ENCODE measurements at places on chromosomes 12 and 14.

- no peak for DNase-seq
Measured at GRCh38 chr14:55847766-55848165, 267.8 kb downstream of the KTN1 start.

- no peak for DNase-seq
Measured at GRCh38 chr12:89863493-89863938, 154.9 kb upstream of the ATP2B1 start.

- no peak for DNase-seq
Measured at GRCh38 chr14:85587151-85587711, 57.3 kb downstream of the FLRT2 start.

DNA sequence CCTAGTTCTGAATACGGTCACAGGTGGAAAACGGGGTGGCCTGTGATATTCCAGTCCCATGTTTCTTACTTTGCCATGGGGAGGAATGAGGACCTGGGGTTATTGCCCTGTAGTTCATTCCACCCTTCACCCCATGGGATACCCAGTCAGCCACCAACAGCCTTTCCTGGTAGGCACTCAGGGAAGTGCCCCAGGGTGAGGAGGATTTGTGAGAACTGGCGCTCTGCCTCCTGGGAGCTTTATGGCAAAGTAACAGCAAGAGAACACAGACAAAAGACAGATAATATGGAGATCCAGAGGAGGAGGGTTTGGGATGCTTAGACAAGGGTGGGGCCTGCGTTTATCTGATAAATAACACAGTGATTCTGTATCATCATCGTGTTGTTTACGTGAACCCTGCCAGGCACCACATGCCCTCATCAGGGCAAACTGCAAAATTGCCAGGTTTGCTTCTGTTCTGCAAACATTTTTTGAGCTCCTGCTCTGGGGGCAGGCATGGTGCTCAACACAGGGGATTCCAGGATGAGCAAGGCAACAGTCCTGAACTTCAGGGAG lies 223.5 kb downstream of the SLC41A2 start:
- no peak for DNase-seq

DNA sequence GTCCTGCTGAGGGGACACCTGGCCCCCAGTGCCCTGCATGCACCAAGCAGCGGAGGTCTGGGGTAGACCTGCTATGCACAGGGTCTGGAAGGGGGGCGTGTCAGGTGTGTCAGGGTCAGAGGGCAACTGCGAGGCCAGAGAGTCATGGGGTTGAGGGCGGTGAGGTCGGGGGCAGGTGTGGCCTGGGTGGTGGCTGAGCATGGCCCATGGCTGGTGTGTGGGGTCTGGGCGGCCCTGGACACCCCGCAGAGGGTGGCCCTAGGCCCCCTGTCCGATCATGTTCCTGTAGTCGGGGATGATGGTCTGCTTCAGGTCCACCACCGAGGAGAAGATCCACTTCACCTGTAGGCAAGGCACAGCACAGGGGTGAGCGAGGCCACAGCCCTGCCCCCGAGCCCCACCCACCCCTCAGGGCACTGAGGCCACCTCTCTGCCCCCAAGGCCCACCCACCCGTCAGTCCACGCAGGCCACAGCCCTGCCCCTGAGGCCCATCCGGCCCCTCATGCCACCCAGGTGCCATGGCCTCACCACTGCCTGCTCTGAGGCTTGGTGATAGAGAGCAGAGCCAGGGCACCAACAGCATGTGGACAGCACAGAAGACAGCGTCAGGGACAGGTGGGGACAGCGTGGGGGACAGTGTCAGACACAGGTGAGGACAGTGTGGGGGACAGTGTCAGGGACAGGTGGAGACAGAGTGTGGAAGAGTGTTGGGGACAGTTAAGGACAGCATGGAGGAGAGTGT lies 211.3 kb downstream of the TMEM121 start:
- DNase-seq = no peak

DNA sequence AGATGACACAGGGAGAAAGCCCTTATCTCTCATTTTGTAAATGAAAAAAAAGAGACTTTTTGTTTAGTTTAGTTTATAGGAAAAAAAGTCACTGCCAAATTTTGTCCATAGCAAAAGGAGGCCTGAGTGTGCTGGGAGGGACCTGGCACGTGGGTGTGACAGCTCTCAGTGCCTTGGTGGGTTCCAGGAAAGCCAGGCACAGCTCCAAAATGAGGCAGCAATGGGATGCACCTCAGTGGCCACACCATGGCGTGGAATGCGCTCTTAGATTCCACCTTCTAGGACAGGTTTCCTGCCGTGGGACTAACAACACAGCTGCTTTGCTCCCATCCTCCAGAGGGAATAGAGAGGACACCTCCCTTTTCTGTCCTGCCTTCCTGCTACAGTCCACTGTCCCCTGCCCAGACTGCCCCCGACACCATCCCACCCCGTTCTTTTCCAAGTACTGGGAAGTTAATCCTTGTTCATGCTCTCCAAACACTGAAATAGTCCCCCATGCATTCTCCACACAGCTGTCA lies 207.6 kb downstream of the EMP1 start:
- DNase-seq = no peak

GRCh38 chr14:55073856-55074255 lies 22.4 kb downstream of the MAPK1IP1L start:
- DNase-seq = no peak

- DNase-seq = no peak
Measured at GRCh38 chr12:67929384-67929772, 59.9 kb upstream of the IFNG-AS1 start.

- DNase-seq = no peak
Measured at GRCh38 chr14:102998393-102998792, 59.0 kb downstream of the CDC42BPB start.

DNA sequence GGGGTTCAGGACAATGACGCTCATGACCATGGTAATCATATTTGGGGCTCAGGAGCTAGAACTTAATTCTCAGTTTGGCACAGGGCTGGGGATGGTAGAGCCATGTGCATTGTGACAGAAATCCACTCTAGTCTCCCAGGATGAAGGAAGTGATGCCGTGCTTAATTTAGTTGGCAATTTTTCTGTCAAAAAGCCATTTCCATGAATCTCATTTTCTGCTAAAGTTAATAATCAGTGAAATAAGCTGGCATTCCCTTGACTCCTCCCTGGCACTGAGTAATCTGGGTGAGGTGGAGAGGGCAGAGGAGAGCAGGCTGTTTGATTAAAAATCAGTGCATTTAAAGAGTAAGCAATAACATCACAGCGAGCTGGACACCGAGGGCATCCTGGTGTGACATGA lies 45.0 kb upstream of the GPR68 start:
- DNase-seq = no peak

DNA sequence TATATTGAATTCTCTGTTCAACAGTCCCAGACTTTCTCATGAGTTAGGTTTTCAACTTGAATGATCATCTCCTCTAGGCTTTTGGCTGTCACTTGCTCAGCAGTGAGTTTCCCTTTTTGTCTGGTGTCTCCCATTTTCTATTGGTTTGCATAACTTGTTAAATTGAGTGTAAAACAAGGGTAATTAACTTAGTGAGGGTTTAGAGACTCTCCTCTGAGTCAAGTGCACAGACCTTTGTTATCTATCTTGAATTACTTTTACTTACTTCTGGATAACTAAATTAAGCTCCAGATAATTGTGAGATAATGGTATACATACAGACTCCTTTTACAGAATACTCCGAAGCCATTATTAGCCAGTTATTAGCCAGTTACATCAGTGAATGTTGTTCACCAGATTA lies 22.0 kb downstream of the MLXIP start:
- DNase-seq = no peak

DNA sequence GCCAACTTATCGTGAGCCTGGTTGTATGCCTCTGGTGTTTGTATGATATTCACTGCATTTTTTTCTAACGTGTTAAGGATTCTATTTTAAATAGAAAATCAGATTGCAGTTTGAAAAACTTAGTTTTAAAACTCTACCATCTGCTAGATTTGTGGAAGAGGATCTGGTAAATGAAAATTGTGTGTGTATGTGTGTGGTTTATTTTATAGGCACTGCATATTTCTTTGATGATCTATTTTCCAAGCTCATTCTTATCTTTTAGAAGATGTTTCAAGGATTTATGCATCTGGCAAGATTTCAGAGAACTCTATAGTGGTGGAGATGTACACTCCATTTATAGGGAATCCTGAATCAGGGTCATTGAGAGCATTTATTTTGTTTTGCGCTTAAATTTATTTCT lies 69.8 kb downstream of the HMGA2 start:
- DNase-seq = no peak

GRCh38 chr12:28569698-28570411 lies 379.6 kb downstream of the CCDC91 start:
- no peak for DNase-seq

DNA sequence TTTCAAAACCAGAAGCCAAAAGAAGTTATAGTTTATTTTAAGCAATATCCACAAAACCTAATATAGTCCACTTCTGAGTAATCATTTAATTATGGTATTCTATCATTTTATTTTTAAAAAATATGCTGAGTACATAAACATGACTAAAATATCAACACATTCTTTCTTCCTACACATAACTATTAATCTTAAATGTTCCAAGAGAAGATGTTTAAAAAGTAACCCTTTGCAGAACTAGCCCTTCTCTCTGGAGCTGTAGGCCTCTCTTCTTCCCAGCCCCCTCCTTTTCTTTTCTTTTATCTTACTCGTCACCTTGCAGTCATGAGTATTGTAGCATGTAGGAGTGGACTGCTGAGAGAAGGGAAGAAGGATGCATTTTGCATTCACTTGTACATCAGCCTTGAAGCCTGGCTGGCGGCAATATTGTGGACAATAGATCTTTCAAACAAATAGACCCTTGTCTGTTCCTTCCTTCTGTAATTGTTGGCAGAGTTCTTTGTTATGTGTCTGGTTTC lies 941.9 kb downstream of the NRXN3 start:
- no peak for DNase-seq

- no peak for DNase-seq
Measured at GRCh38 chr12:116919247-116919661, 8.5 kb downstream of the FBXW8 start.

- no peak for DNase-seq
Measured at GRCh38 chr12:802242-803120, 50.1 kb downstream of the WNK1 start.

- DNase-seq = no peak
Measured at GRCh38 chr14:60561845-60562746, 53.1 kb downstream of the SIX6 start.

- DNase-seq = no peak
Measured at GRCh38 chr12:15485466-15485865, 163.2 kb downstream of the PTPRO start.
